ENCODE measurements at places on chromosomes 16 and 17. TPM values are rescaled to one million over a fixed set of nuclear protein-coding genes. Genes with fewer than 3 reads are reported as not detected.

DNA sequence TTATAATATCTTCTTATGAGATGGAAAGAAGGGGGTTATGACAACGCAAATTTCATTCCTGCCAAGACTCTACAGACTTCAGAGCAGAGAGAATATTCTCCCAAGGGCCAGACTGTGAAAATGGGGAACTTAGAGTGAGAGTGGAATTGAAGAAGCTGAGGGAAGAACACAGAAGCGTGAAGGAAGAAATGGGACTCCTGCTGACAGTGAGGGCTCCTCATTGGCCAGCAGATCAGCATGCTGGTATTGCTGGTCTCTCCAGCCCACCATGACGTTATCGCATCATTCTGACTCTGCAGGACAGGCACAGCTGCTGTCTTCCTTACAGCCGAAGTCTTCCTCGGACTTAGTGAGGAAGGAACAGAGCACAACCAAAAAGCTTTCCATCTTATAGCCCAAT, 24.3 kb downstream of the CCL4 start:
- DNase-seq = peak; percentile 48
- H3K4me1 ChIP-seq = peaks cover 77% of the 10 kb centered on the region
- no peaks in the 10 kb centered on the region for H3K27me3 ChIP-seq
- peak overlapping the region; percentile 41 for H3K4me3 ChIP-seq
- peak overlapping the region; percentile 71 for H3K27ac ChIP-seq
- no peaks in the 10 kb centered on the region for H3K36me3 ChIP-seq

- no peak overlapping the region for H3K4me3 ChIP-seq
- H3K36me3 ChIP-seq = peaks cover 3% of the 10 kb centered on the region
- no peak overlapping the region for H3K27ac ChIP-seq
- no peak for DNase-seq
- no peaks in the 10 kb centered on the region for H3K4me1 ChIP-seq
Measured at GRCh38 chr17:37197336-37197735, 178.4 kb upstream of the C17orf78 start.

GRCh38 chr16:57846078-57846697, 43.9 kb upstream of the KIFC3 start:
- H3K27me3 ChIP-seq = no peaks in the 10 kb centered on the region
- no peak overlapping the region for H3K27ac ChIP-seq

DNA sequence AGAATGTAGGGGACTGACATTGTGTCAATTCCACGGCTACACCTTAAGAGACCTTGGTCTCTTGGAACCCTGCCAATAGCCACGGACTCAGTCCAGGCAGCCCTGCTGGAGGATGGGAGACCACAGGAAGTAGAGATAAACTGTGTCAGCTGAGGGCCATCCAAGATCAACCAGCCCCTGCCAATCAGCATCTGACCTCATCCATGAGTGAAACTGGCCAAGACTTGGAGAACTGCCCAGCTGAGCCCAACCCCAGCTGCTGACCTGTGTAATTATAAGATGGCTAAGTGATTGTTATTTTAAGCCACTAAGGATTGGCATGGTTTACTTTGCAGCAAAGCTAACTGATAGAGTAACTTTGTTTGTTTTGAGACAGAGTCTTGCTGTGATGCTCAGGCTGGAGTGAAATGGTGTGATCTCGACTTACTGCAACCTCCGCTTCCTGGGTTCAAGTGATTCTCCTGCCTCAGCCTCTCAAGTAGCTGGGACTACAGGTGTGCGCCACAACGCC, 13.3 kb upstream of the YWHAE start:
- H3K27me3 ChIP-seq = no peaks in the 10 kb centered on the region
- H3K27ac ChIP-seq = no peak overlapping the region
- H3K36me3 ChIP-seq = no peaks in the 10 kb centered on the region
- H3K4me1 ChIP-seq = no peaks in the 10 kb centered on the region
- no peak overlapping the region for H3K4me3 ChIP-seq

DNA sequence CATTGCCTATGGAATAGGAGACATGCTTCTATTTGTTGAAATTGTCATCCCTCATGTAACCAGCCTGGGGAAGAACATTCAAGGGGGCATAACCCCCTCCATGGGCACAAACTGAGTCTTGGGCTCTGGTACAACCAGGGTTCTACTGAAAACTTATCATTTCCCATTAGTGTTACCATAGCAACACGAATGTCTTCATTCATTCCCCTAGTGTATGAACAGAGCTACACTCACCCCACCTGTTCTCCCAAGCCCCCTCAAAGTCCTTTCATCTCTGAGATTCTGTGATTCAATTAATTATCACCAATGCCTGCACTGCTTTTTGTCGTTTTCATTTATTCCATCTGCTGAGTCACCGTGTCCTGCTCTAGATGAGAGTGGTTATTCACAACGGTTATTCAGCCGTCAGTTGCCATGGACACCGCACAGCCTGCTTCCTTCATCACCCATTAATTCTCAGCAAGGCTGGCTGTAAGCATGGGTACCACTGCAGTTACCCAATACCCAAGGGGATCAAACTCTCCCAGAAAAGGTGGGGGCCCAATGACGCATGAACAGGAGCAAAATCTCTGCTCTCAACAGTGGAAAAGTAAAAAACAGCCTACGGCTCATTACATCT, 1.6 kb upstream of the GAST start:
- H3K27ac ChIP-seq = no peak overlapping the region
- no peaks in the 10 kb centered on the region for H3K4me1 ChIP-seq
- no peak for DNase-seq
- peaks cover 6% of the 10 kb centered on the region for H3K27me3 ChIP-seq
- H3K4me3 ChIP-seq = no peak overlapping the region
- no peaks in the 10 kb centered on the region for H3K36me3 ChIP-seq

- H3K36me3 ChIP-seq = no peaks in the 10 kb centered on the region
- peaks cover 3% of the 10 kb centered on the region for H3K27me3 ChIP-seq
- H3K4me3 ChIP-seq = no peak overlapping the region
- H3K27ac ChIP-seq = no peak overlapping the region
- peaks cover 6% of the 10 kb centered on the region for H3K4me1 ChIP-seq
Measured at GRCh38 chr17:81304196-81305015, 9.3 kb upstream of the SLC38A10 start.

- peak; percentile 65 for DNase-seq
- H3K27ac ChIP-seq = peak overlapping the region; percentile 89
- H3K36me3 ChIP-seq = peaks cover 46% of the 10 kb centered on the region
Measured at GRCh38 chr17:77475016-77475976, 334.5 kb downstream of the SEC14L1 start.

- H3K27ac ChIP-seq = no peak overlapping the region
- H3K27me3 ChIP-seq = no peaks in the 10 kb centered on the region
Measured at GRCh38 chr17:12826431-12826830, 37.1 kb downstream of the ARHGAP44 start.

The SLC5A2 gene
- 0.67 TPM for total RNA-seq

DNA sequence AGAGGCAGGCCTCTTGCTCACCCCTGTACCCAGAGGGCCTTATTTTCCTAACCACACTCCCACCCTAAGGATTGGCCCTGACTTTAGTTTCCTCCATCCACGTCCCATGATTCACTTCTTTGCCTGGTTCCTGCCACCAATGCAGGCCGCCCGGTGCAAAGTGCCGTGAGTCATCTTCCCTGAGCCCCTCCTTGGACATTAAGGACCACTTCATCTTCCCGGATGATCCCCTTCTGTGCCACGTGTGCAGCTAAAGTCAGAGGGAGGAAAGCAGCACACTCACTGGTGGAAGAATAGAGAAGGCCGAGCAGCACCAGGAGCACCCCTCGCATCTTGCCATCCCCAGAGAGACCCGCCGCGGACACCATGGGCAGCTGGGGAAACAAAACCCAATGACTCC, 1.4 kb downstream of the PRSS54 start:
- DNase-seq = no peak
- H3K36me3 ChIP-seq = no peaks in the 10 kb centered on the region
- H3K4me1 ChIP-seq = no peaks in the 10 kb centered on the region
- no peak overlapping the region for H3K4me3 ChIP-seq

GRCh38 chr17:50448643-50449042, 20.0 kb downstream of the CHAD start:
- peaks cover 22% of the 10 kb centered on the region for H3K4me1 ChIP-seq
- no peak overlapping the region for H3K27ac ChIP-seq
- H3K27me3 ChIP-seq = no peaks in the 10 kb centered on the region
- DNase-seq = no peak

The PLEKHH3 gene
- total RNA-seq = 0.44 TPM

DNA sequence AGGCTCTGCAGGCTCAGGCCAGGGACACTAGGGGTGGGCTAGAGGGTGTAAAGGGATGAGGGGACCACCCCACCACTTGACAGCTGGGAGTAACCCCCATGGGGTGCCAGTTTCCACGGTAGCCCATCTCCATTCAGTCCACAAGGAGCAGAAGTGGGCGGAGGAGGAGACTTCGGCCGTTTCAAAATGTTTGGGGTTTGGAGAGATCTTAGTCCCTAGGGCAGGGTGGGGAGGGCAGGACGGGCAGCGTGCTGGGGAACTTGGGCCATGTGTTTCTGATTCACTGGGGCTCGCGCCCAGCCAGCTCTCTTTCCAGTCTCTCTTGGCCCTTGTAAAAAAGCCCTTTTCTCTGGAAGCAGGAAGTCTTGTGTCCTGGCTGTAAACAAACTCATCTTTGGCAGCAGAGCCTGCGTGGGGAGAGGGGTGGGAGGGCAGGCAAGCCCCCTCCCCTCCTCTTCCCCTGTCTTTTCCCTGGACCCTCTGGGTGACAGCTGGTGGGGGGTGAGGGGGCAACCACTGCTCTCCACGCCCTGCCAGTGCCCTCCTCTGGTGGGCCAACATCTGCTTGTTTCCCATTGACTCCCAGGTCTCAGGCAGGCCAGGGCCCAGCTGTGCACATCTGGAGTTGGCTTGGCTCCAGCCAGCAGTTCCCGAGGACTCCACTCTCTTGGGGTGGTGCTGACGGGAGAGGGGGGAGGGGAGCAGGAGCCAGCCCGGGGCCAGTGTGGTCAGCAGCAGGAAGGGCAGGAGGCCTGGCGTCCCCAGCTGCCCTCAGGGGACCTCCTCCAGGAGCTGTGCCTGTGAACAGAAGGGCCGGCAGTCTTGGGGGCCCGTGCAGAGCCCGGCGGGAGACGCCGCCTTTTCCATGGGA, 8.1 kb downstream of the CYGB start:
- no peaks in the 10 kb centered on the region for H3K36me3 ChIP-seq
- H3K4me3 ChIP-seq = no peak overlapping the region
- peak overlapping the region; percentile 99 for H3K27ac ChIP-seq
- no peaks in the 10 kb centered on the region for H3K27me3 ChIP-seq

DNA sequence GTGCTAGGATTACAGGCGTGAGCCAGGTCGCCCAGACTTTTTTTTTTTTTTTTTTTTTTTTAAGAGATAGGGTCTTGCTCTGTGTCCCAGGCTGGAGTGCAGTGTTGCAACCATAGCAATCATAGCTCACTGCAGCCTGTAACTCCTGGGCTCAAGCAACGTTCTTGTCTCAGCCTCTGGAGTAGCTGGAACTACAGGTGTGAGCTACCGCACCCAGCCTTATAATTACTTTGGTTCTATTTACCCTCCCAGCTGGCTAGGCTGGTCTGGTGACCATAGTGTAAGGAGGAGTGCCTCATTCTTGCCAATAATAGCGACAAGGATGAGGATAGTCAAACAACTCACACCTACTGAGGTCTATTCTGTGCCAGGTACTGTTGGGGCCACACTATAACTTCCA, 39.6 kb upstream of the USP7 start:
- no peak overlapping the region for H3K27ac ChIP-seq
- DNase-seq = no peak
- H3K4me1 ChIP-seq = peaks cover 1% of the 10 kb centered on the region
- peaks cover 3% of the 10 kb centered on the region for H3K27me3 ChIP-seq
- no peaks in the 10 kb centered on the region for H3K36me3 ChIP-seq
- H3K4me3 ChIP-seq = no peak overlapping the region

The KRT36 gene
- total RNA-seq = not detected

GRCh38 chr16:64437706-64438324, 684.0 kb downstream of the CDH11 start:
- no peak overlapping the region for H3K27ac ChIP-seq
- no peaks in the 10 kb centered on the region for H3K27me3 ChIP-seq
- no peak overlapping the region for H3K4me3 ChIP-seq
- DNase-seq = no peak
- no peaks in the 10 kb centered on the region for H3K36me3 ChIP-seq
- no peaks in the 10 kb centered on the region for H3K4me1 ChIP-seq

DNA sequence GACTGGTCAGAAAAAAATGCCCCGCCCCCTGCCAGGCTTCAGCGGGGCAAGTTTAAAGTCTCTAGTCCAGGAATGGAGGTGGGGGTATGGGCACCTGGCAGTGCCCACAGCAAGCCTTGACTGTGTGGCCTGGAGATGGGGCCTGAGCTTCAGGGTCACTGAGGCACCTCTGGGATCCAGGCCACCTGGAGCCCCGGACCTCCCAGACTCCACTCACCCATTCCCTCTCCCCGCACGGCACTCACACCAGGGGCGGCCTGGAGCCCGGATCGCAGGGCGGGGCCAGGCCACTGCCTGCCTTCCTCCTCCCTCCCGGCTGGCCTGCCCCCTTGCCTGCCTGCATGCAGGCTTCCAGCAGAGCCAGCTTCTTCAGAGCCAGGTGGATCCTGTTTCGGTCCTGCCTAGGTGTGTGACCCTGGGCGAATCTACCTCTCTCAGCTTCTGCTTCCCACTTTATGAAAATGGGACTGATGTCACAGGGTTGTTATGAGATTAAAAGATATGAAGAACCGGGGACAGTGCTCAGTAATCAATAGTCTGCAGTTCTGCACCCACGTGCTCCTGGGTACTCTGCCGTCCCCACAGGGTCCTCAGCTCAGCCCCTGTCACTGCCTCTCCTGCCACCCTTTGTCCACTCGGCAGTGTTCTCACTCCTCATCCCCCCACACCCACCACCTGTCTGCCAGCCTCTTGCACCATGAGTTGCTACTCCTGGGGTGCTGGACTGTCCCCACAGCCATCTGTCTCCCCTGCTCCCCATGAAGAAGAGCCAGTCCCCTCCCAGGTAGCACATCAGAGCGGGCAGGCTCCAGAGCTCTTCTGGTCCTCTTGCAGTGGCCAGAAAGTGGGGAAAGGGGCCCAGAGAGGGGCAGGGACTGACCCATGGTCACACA, 1.2 kb upstream of the TCAP start:
- H3K4me1 ChIP-seq = peaks cover 44% of the 10 kb centered on the region
- DNase-seq = no peak
- no peak overlapping the region for H3K4me3 ChIP-seq
- no peaks in the 10 kb centered on the region for H3K36me3 ChIP-seq
- no peak overlapping the region for H3K27ac ChIP-seq

The ABCC11 gene
- not detected for total RNA-seq

DNA sequence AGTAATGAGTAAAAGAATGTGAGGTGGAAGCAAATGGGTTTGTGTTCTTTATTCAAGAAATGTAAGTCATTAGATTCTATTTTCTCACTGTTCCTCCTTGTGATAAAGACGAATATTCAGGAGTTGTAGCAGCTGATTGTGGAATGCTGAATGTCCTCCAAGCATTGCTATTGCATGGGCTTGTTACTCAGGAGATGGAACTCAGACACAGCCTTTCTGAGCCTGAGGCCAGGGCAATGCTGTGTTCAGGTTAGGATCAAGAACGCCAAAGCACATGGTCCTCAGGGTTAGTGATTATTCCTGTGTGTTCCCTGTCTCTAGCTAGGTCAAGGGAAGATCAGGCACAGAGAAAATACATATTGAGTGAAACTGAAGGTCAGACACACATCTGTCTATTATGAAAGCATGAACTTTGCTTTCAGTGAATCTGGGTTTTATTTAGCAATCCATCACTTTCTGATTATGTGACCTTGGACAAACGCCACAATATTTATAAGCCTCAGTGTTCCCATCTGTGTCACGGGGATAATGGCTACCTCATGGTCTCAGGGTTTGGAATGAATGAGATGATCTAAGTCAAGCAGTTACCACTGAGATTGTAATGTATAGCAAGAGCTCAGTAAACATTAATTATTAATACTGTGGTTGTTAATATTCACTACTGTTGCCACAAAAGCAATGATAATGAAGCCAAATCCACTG, 426.8 kb upstream of the DYNLRB2 start:
- no peak overlapping the region for H3K4me3 ChIP-seq
- H3K4me1 ChIP-seq = no peaks in the 10 kb centered on the region
- no peak overlapping the region for H3K27ac ChIP-seq
- DNase-seq = no peak
- no peaks in the 10 kb centered on the region for H3K36me3 ChIP-seq
- H3K27me3 ChIP-seq = no peaks in the 10 kb centered on the region
